ENCODE measurements at places on chromosomes 6 and 20.

DNA sequence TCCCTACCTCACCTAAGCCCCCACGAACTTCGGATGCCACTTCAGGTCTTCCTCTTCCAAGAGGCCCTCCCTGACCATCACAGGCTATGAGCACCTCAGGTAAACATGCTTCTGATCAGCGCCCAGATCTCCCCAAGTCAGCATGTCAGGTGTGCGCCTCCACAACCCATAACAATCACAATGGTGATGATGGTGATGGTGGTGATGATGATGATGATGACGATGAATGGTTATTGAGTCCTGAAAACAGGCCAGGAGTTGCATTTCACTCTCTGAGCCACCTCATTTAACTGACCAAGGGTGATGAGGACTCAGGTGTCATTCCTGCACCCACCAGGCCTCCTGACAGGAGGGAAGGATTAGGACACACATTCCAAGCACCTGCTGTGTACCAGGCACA, 426.6 kb upstream of the SULF2 start:
- no peak for DNase-seq

- no peak for DNase-seq
Observed at GRCh38 chr6:100886076-100886475, 4.9 kb upstream of the ASCC3 start.

GRCh38 chr6:114747995-114748625, 405.3 kb upstream of the HS3ST5 start:
- DNase-seq = peak; percentile 4

GRCh38 chr6:37492236-37492972, 7.3 kb downstream of the CCDC167 start:
- no peak for DNase-seq

DNA sequence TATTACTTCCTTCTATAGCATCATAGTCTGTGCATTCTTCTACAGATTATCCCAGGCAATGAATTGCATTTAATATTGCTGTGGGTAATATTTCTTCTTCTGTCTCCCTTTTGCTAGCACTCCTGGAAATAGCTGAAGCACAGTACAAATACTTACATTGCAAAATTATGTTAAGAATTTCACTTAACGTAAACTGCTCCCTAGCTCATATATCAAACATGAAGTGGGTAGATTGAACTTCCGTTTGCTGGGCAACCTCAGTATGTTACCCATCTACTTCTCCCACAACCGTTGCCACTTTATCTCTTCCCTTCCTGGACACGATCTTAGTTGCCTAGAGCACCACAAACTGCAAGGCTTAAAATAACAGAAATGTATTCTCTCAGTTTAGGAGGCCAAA, 963.3 kb downstream of the KIF16B start:
- DNase-seq = no peak

- DNase-seq = no peak
Observed at GRCh38 chr6:107667790-107668189, 156.3 kb downstream of the SCML4 start.

GRCh38 chr20:34199183-34199582, 42.0 kb upstream of the ASIP start:
- DNase-seq = no peak

DNA sequence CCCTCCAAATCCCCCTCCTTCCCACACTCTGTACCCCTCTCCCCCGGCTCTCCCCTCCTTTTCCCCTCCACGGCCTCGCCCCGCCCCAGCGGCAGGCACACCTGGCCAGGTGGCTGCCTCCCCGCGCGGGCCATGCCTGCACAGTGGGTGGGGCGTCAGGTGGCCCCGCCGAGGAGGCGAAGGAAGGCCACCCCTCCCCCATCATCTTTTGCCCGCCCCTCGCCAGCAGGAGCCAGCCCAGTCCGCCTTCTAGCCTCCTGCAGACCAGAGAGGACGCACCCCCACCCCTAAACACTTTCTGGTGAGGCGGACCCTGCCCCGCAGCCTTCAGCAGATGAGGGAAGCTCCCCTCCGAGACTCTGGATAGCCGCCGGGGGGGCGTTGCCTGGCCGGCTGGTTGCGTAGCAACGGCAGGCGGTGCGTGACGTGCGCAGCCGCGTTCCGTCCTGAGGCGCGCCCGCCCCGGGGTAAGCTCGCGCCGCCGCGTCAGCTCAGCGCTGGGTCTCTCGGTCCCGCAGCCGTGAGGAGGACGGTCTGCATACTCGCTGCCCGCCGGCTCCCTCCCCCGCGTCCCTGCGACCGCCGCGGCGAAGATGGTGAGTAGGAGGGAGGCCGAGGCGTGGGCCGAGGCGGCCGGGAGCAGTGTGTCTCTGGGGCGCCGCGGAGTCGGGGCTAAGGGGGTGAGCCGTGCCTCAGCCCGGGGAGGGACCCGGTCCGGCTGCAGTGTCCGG, at the start of gene DSTN:
DSTN (plus strand) TSS at position 460 of the 731 bp plus-strand sequence; CDS start at position 594, 134 bp downstream.
- peak; percentile 97 for DNase-seq

DNA sequence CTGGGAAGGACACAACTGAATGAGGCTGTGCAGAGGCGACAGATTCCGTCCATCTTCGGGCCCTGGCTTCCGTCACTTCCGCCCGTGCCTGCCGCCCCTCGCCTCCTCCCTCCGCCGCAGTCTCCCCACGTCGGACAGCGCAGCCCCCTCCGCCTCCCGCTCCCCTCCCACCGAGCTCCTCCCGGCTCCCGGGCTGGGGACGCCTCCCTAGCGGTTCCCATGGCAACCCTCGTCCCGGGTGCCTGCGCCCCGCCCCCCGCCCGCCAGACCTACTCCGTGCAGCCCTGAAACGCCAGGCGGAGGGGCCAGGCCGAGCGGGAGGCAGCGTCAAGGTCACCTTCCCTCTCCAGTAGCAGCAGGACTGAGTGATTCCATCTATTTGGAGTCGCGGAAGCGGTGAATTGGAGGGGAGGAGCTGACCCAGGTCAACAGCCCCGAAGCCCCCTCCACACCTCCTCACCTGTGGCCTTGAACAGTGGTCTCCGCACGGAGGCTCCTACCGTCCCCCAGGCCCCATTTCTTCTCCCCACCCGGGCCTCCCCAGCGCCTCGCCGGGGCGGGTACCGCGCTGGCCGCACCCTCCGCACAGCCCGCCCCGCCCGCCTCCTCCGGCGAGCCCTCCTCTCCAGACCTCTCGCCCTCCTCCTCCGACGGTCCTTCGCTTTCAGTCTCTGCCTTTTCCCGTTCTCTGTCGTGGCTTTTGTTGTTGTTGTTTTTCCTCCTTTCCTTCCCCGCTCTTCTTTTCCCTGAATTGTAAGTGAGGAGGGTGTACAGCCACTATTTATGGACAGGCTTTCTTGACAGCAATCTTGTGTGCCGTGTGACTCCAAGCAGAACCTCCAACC, 951 bp downstream of the NRSN2 start:
- peak; percentile 98 for DNase-seq

DNA sequence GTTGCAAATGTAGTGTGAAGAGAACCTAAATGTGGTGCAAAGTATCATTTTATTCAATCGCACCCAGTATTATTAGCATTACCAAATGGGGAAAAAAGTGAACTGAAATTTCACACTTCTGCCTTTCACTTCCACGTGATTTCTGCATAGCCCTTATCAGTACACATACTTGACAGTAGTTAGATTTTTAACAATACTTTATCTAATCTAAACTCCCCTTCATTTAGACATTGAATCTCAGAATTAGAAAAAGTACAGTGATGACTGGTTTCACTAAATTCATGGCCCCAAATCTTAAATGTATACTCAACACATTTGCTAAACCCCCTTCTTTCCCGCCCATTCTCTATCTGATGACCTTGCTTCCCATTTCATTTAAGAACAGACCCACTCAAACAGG, 14.3 kb downstream of the STX7 start:
- no peak for DNase-seq

DNA sequence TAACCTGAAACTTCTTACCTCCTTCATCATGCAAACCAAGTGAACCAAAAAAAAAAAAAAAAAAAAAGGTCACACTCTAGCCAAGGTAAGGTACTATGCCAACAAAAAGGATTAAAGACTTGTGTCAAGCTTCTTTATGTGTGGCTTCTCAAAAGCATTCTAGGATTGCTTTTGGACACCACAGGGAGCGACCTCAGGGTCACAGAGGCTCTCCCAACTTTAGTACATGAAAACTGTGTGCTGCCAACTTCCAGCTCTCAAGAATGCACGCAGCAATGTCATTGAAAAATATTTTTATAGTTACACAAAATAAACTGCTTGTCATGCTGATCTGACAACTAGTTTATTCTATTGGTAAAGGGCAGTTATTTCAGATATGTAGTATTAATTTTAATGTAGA, 243.8 kb downstream of the PLCB1 start:
- DNase-seq = no peak

DNA sequence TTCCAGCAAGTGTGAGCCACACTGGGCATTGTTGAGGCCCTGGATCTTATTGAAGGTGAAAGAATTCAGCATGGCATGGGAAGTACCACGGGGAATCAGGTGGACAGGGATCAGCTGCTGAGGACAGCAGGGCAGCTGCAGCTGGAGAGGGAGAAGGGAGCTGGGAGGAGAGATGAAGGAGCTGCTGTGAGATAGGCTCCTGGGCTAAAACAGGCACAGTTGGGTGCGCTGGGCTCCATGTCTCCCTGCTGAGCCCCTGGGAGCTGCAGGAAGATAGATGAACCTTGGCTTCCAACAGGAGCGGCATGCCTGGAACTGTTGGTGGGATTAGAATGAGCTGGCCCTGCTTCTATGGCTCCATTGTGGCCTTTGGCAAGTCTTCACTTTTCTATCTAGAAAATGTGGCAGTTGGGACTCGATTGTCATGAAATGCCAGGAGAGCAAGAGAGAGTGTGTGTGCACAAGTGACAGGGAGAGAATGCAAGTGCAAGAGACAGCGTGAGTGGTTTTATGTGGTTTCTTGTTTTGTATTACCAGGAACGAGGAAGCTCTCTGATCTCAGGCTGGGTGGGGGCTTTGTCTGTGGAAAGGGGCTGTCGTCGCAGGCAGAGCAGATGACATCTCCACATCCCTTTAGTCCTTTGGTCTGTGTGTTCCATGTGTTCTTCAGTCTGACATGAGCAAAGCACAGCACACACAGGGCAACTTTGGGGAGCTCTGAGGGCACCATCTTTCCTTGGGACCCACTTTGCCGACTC, 20.4 kb downstream of the SNPH start:
- no peak for DNase-seq

GRCh38 chr6:133208183-133208755, 32.9 kb upstream of the EYA4 start:
- no peak for DNase-seq

GRCh38 chr6:100453701-100454521, 10.8 kb downstream of the SIM1 start:
- DNase-seq = no peak

DNA sequence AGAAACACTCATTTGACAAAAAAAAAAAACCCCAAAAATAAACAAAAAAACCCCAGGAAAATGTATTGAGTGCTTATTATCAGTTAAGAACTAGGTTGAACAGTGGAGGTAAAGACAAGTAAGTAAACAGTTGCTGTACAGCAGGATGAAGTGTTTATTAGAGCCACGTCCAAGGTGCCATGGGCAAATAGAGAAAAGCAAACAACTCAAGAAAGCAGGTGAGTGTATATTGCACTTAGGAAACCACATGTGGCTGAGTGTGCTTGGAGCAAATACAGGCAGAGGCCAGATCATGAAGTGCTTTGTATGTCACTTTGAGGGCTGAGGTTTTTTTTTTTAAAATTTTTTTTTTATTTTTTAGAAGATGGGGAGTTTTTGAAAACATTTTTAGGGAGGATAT, 98.3 kb downstream of the MACROD2 start:
- no peak for DNase-seq

- peak; percentile 32 for DNase-seq
Observed at GRCh38 chr6:149965194-149966020, 1.7 kb downstream of the ULBP1 start.

- DNase-seq = no peak
Observed at GRCh38 chr6:46098678-46099077, 31.1 kb upstream of the ENPP4 start.

DNA sequence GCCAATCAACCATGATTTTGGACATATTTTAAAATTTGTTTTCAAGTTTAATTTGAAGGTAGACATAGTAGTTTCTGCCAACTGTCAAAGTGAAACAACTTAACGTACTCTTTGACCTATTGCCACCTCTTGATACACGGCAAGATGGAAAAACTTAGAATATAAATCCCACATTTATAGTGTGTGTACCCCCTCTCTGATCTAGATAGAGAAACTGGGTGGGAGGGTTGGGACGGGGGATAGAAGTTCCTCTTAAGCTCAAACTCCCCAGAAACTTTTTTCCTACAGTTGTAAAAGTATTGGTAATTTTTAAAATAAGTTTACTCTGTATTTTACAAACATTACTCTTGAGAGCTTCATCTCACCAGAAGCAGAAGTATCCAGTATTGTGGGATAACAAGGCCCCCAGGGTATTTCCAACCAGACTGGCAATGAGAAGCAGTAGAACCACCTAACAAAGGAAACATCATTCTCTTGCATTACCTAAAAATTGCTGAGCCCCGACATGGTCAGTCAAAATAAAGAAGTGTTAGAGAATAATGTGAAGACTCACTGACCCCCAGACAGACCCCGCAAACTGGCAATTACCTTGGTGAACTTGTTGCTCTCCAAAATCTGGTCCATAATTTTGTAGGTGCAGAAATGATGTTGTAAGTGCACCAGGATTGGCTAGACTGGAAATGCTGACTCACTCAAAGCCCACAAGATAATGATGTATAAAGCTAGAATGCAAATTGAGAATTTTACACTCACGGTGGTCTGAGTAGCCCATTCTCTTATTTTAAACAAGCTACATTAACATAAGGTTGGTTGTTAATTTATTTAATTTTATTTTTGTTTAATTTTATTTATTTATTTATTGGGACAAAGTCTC, 74.7 kb upstream of the TNFAIP3 start:
- DNase-seq = no peak

DNA sequence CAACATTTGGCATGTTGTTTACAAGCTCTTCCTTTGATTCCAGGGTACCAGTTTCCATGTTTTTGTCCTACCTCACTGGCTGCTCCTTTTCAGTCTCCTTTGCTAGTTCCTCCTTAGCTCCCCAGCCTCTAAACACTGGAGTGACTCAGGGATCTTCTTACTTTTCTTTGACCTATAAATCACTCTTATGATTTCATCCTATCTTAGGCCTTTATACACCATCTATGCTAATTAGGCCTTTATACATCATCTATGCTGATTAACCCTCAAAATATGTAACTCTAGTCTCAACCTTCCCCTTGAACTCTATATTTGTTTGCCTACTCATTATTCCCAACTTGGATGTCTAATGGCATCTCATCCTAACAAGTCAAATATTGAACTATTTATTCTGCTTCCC, 9.5 kb downstream of the TMEM30A start:
- no peak for DNase-seq

- no peak for DNase-seq
Observed at GRCh38 chr20:10488534-10488933, 53.4 kb downstream of the SLX4IP start.
